ENCODE measurements at places on chromosomes 3 and 15.
A peak's percentile ranks its signal among the peaks of the same experiment; 100 is the strongest.

DNA sequence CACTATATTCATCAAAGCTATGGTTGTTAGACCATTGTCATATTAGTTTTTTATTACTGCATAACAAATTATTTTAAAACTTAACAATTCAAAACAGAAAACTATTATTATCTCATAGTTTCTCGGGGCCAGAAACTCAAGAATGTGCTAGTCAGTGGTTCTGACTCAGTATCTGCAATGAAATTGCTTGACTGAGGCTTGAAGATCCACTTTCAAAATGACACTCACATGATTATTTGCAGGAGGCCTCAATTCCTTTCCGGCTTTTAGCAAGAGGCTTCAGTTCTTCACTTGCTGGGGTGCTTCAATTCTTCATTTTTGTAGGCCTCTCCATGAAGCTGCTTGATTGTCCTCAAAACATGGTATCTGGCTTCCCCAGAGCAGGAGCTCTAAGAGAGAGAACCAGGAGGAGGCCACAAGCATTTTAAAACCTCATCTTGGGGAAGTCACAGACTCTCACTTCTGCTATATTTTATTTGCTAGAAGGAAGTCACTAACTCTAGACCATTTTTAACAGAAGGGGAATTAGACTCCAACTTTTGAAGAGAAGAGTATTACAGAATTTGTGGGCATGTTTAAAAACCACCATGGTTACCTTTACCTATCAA lies 383.7 kb downstream of the MFSD1 start:
- DNase-seq = no peak

DNA sequence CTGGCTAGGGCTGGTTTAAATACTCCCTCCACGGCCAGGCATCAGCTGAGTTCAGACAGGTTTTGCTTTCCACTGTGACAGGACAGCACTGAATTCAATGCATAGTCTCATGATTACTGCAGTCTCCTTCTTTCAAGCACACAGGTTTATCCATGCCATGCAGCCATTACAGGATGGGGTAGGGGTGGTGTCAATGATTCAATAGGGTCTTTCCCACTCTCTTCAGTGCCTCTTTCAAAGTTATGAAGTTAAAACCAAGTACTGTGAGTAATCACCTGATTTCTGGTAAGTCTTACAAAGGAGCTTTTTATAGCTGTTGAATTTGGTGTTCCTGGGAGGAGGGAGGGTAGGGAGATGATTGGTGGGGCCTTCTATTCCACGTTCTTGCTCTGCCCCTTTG lies 47.2 kb downstream of the TMEM212 start:
- no peak for DNase-seq

GRCh38 chr15:62492900-62493299 lies 327.8 kb upstream of the C2CD4B start:
- no peak for DNase-seq

DNA sequence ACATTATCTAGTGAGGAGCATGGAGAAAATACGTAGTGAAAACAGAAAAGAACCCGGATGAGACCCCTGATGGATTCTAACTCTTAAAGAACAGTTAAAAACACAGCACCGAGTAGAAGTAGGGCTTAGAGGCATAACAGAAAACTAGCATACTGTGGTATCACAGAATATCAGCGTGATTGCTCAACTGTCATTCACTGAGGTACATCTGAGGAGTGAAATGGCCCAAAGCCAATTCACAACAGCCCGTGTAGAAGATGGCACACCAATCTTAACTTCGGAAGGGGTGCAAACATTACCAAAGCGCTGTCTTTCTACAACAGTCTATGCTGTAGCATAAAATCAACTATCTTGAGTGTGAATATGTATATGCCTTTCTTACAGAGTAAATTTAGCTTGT lies 1.8 kb downstream of the CLASP2 start:
- no peak for DNase-seq

DNA sequence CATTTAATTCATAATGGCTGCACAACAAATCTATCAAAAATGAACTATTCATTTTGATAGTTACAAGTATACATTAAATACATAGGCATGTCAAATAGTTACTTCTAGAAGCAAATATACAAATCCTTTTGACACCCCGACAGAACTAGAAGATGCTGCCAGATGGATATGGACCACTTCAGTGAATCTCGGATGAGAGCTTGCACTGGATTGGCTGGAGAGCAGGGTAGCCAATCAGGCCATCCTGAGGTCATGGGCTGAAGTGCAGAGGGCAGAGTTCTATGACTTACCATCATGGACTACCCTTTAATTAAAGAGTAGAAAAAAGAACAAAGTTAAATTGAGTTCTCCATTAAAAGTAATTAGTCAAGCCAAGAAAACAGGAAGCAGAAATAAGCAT lies 8.3 kb downstream of the CCNL1 start:
- DNase-seq = no peak

DNA sequence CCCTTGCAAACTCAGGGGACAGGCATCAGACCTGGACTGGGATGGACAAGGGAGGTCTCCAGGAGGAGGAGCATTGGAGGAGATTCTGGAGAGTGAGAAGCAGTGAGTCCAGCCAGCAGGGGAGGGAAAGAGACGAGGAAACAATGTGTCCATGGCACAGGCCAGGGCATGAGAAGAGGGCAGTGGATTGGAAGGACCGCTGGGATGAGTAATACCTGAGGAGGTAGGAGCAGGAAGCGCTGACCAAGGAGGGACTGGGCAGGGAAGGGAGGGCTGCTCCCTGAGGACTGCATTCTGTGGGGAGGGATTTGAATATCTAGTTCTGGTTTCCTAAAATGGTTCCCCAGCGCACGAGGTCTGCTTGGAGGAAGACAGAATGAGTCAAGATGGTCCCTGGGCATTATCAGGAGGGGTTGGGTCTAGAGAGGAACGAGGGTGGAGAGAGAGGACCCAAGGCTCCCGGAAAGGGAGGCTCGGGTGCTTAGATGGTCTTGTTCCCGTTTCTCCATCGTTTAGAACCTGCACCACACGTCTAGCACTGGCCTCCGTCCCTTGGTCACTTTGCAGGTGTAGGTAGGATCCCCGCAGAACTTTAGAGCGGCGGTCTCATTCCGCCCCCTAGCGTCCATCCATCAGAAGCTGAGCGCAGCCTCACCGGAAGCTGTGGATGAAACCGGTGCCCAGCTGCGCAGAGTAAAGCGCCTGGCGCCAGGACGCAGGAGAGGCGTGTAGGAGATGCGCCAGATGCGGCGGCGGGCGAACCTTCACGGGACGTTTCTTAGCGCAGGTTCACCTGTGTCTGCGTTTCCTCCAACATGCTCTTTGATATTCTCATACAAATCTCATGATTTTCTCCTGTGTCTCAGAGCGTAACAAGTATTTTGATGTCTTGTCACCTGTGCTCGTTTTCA lies 190.7 kb upstream of the NDN start:
- peak; percentile 45 for DNase-seq

DNA sequence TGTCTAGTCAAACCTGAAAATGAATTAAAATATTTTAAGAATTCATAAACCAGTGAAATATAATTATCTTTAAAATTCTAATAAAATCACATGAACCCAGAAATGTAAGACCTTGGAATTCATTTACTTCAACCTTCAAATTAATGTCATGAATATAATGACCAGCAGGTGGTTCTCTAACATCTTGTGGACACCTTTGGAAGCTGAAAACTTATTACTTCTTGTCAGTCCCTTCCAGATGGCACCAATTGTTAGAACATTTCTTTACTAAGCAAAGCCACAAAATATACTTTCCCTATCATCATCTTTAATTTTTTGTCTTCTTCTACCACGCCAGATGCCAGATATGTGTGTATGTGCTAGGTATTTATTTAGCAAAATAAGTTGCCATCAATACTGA lies 240.0 kb downstream of the MBNL1 start:
- no peak for DNase-seq

GRCh38 chr3:160629491-160629890 lies 47.5 kb upstream of the ARL14 start:
- DNase-seq = no peak

DNA sequence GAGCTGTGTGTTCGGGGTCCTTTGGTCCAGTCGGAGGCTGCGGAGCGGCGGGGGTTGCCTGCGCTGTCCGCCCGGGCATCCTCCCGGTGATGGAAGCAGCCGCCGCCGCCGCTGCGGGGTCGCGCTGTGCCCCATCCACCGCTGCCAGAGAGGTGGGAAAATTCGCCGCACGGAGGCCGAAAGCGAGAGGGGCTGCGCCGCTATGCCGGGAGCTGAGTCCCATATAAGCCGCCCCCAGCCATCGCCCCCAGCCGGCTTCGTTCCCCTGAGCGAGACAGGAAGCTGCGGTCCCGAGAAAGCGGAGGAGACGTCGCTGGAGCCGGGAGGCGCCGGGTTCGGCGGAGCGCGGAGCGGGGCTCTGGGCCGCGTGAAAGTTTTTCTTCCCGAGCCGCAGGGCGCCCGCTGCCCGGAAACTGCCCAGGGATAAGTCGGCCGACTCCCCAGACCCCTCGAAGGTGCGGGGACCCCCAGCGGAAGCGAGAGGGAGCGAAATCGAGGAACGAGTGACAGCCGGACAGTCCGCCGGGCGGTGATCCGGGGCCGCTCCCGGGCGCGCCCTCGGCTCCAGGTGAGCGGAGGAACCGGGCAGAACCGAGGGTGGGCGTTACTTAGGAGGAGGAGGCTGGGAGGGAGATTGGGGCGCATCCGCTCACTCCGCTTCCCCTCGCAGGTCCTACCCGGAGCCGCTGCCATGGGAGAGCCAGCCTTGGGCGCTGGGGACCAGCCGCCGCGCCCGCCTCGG lies 574 bp downstream of the CHST2 start:
- DNase-seq = no peak

DNA sequence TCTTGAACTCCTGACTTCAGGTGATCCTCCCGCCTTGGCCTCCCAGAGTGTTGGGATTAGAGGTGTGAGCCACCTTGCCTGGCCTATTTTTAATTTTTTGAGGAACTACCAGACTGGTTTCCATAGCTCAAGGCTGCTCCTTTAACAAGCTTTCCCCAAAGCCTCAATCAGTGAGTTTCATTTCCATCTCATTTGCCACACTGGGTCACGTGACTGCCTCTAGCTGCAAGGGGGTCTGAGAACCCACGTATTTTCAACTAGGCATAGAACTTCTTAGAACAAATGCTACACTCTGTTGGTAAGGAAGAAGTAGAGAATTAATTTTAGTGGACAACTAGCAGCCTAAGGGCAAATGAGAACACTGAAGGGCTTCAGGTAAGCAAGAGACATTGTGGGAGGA lies 3.1 kb upstream of the CD276 start:
- DNase-seq = no peak

DNA sequence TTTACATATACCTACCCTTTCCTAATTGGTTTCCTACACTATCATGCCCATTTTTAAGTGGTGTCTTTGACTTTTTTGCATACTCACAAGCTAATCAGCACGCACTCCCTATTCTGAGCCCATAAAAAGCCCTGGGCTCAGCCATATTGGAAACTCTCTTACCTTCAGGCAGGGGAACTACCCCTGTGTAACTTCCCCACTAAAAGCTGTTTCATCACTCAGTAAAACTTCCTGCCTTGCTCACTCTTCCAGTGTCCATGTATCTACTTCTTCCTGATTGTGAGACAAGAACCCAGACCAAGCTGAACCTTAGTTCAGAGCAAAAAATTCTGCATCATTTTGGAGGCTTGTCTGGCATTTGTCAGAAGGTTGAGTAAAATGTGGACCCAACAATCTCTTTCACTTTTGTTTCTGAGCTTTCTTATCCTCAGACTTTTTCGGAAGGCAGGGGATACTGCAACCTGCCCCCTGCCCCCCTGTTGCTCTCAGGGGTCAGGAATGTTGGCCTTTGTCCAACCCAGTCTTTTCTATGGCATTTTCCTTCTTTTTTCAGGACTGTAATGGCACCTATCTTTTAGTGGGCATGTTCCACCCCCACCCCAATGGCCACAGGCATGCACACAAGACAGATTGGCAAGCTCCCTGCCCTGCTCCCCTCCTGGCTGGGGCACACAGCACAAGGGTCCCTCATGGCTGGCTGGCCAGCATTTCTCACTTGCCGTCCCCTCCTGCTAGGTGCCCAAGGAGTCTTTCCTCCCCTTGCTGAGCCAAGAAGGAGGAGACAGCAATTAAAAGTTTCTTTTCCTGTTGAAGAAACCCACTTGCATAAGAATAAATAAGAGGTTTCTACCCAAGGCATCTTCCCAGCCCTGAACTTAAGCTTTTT lies 26.3 kb upstream of the TMEM45A start:
- DNase-seq = no peak
